ENCODE measurements at places on chromosomes 1 and 21.
A peak's percentile ranks its signal among the peaks of the same experiment; 100 is the strongest.

- no peak for DNase-seq
Observed at GRCh38 chr1:246280551-246280950, 226.5 kb downstream of the SMYD3 start.

DNA sequence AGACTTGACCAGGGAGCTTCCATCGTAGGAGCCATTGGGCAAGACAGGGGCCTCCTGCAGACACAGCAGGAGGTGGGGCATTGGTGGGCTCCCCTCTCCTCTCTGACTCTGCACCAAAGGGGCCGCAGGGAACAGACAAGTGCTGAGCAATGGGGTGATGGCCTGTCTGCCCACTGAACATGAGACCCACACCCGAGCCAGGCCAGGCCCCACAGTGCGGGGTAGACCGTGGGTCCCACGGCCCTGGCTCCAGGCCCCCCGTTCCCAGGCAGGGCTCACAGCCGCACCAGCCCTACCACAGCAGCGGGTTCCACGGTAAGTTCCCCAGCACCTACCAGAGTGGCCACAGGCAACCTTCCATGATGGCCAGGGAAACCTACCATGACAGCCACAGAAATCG is 45.9 kb downstream of the CHD5 start:
- DNase-seq: no peak

DNA sequence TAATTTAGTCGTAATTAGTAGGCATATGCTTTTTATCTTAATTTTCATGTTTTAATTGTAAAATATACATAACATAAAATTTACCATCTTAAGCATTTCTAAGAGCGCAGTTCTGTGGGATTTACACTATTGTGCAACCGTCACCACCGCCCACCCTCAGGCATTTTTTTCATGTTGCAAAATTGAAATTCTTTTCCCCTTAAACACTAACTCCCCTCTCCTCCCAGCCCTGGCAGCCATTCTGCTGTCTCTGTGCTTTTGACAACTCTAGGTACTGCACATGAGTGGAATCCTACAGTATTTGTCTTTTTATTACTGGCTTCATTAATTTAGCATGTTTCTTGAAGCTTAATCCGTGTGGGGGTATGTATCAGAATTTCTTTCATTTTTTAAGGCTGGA is 7.8 kb downstream of the PIK3CD start:
- DNase-seq: no peak

GRCh38 chr1:116159177-116159576 is 48.0 kb downstream of the MAB21L3 start:
- DNase-seq: no peak

- DNase-seq: no peak
Observed at GRCh38 chr1:160607672-160608032, 28.4 kb upstream of the CD84 start.

DNA sequence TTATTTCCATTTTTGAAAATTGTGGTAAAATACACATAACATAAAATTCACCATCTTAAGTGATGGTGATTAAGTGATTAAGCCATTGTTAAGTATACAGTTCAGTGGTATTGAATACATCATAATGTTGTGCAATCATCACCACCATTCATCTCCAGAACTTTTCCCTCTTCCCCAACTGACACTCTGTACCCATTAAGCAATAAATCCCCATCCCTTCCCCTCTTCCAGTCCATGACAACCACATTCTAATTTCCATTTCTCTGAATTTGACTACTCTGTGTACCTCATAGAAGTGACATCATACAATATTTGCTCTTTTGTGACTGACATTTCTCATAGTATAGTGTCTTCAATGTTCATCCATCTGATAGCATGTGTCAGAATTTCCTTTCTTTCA is 124.8 kb downstream of the DISC1 start:
- DNase-seq: no peak

GRCh38 chr1:11985851-11986250 is 5.6 kb downstream of the MFN2 start:
- no peak for DNase-seq

GRCh38 chr1:77280962-77281361 is 857 bp upstream of the AK5 start:
- no peak for DNase-seq

- peak; percentile 98 for DNase-seq
Observed at GRCh38 chr1:31701091-31701736, 2.6 kb downstream of the COL16A1 start.

DNA sequence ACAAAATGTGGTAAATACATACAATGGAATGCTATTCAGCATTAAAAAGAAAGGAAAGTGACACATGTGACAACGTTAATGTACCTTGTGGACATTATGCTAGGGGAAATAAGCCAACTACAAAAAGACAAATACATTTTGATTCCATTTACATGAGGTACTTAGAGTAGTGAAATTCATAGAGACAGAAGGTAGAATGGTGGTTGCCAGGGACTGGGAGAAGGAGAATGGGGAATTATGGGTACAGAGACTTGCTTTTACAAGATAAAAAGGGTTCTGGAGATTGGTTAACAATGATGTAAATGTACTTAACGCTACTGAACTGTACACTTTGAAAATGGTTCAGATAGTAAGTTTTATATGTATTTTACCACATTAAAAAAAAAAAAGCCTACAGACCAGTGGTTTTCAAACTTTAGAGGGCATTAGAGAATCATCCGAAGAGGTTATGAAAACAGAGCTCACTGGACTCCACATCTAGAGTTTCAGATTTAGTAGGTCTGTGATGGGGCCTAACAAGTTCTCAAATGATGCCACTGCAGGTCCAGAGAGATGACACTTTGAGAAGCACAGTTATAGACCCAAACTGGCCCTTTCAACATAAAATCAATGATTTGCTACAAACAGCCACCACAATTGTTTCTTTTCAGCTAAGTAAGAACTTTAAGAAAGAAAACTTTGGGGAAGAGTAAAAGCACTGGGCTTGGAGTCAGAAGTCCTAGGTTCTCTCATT is 9.6 kb upstream of the ADCY10 start:
- DNase-seq: no peak

- no peak for DNase-seq
Observed at GRCh38 chr1:11406845-11407244, 72.1 kb upstream of the DISP3 start.

GRCh38 chr1:182568647-182569284 is 20.3 kb downstream of the RNASEL start:
- DNase-seq: no peak

- DNase-seq: no peak
Observed at GRCh38 chr21:41369105-41369919, 7.5 kb downstream of the MX2 start.

- no peak for DNase-seq
Observed at GRCh38 chr1:64282351-64282750, 78.9 kb downstream of the UBE2U start.

GRCh38 chr1:240732390-240732789 is 120.4 kb upstream of the GREM2 start:
- DNase-seq: no peak

- peak; percentile 82 for DNase-seq
Observed at GRCh38 chr1:26318338-26319064, 743 bp downstream of the CD52 start.

- DNase-seq: no peak
Observed at GRCh38 chr1:219924342-219924741, 4.0 kb downstream of the SLC30A10 start.

- no peak for DNase-seq
Observed at GRCh38 chr1:206102292-206102936, 14.8 kb downstream of the AVPR1B start.

DNA sequence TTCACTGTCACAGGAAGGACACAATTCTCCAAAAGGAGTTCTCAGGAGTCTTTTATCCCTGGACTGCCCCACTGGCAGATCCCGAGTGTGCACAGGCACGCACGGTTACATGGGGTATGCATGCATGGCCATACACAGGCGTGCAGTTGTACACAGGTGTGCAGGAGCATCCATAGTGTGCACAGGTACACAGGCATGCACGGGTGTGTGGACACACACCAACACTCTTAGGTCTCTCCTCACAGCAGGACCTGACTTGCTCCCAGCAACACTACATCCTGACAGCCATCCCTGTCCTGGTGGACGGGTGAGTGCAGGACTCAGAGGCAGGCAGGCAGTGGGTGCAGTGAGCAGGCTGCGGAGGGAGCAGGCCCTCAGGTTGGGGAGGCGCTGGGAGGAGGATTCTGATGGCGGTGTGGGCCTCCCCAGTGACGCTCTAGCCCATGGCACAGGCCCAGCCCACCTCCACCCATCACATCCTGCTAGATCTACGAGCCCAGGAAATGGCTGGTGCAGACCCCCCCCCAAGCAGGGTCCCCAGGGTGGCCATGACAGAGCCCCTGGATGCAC is 28.4 kb downstream of the SLC19A1 start:
- no peak for DNase-seq

- no peak for DNase-seq
Observed at GRCh38 chr1:218403300-218403699, 58.2 kb downstream of the TGFB2 start.

DNA sequence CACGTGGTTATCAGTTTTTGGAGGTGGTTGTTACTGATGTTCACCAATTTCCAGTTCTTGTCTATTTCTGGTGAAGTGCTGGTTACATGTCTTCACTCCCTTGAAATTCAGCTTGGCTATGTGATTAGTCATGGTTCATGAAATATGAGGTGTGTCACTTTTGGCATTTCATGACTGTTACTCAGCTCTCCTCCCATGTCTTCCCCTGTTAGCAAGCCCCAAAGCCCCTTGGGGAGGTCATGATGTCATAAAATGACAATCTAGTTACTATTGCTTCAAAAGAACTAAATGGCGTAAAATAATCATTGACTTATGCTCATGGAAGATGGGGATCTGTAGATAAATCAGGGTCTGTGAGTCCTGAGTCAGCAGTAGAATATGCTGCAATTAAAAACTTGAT is 425.1 kb downstream of the SETD4 start:
- no peak for DNase-seq

DNA sequence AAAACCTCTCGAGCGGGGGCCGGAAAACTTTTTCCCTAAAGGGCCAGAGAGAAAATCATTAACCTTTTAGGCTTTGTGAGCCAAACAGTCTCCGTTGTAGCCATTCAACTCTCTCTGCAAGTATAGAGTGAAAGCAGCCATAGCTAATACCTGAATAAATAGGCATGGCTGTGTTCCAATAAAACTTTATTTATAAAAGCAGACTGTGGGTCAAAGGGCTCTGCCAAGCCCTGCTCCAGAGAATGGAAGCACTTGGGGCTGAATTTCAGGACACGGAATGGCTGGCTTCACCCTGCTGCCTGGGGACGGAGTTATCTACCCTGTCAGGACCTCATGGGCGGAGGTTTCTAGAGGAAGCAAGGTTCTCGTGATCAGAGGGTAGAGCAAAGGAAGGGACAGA is 92.7 kb downstream of the CASZ1 start:
- no peak for DNase-seq

GRCh38 chr1:192835116-192835515 is 26.3 kb downstream of the RGS2 start:
- DNase-seq: no peak

DNA sequence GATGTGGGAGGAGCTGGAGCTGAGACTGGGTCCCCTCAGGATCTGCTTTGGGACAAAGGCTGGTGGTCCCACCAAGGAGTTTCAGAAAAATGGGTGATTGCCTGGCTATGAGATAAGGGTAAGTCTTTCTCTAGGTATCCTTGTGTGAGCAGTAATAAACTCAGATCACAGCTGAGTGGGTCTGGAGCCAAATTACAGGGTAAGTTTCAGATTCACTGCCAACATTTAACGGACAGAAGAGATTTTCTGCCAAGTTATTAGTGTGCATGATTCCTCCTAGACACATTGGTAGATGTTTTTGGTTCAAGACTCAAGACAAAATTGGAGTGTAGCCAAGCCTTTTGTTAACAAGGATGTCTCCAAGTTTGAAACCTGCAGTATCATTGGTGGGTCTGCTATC is 7.5 kb downstream of the CD1B start:
- no peak for DNase-seq

DNA sequence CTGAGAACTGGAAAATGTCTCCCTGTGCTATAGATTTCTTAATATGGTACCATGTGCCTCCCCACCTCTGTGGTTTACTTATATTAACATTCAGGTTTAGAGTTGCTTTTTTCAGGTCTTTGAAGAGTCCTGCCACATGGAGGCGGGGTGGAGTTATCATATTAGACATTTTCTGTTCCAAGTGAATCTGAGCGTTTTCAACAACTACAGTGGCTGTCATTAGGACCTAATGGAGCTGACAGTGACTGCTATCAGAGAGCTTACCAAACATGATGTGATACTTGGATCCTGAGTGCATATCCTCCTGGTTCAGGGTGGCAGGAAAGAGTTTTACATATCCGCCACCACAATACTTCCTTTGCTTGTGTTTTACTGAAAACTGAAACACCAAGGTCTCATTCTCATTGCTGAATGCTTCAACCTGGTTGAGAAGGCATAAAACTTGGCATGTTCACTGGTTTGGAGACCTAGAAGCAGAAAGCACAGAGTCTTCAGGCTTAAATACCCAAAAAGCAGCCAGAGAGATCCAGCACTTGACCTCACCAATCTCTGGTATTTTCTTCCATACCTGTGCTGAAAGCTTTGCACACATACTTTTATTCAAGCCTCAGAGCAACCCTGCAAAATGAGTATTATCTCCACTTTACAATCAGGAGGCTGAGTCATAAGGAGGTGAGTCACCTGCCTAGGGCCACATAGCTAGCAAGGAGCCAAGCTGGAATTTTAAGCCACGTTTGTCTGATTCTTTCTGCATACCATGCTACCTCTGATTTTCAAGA is 47.4 kb upstream of the OSBPL9 start:
- DNase-seq: no peak

GRCh38 chr1:22038036-22038435 is 14.5 kb upstream of the CDC42 start:
- DNase-seq: no peak

DNA sequence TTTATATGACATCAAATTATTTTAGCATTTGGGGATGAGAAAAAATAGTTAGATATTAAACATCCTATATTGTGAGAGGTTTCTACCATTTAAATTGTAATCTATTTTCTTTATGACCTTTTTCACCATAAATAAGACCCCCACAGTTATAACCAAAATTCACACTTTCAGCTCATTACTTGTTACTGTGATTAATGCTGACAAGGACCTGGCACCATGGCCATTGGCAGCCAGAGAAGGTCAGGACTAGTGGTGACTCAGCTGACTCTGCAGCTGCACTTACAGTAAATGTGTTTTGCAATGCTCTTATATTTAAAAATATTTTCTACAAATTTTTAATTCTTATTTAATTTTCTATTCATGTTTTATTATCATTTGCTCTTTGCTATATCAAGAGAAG is 133.3 kb upstream of the C1orf105 start:
- no peak for DNase-seq

- no peak for DNase-seq
Observed at GRCh38 chr1:91609551-91609950, 108.9 kb downstream of the CDC7 start.

DNA sequence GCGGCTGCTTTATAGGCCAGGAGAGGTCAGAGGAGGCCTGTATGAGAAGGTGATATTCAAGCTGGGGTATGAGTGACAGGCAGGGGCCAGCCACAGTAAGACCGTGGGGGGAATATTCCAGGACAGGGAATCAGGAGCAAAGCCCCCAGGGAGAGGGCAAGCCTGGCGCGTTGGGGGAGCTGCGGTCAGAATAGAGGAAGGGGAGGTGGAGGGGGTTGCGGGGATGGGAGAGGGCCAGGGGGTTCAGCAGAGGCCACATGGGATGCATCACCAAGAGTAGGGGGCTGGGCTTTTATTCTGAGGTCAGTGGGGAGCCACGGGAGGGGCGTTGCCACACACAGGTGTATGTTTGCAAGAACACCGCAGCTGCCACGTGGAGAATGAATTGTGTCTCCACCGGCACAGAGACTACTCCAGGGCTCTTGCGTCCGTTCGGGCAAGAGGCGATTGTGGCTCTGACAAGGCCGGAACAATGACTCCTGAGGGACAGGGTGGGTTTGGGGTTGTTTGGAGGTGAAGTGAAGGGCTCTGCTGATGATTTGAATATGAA is 84.7 kb upstream of the VAMP3 start:
- no peak for DNase-seq

Data from vagina (tissue), 2 donors.